CD4-positive, alpha-beta T cell treated with Interleukin-2 at 100 ng/mL for 4 hours (primary cell): ENCODE measurements at places on chromosomes 4 and X.
A peak's percentile ranks its signal among the peaks of the same experiment; 100 is the strongest.

- DNase-seq, result no peak
Measured at GRCh38 chr4:43843501-43843900, 605.1 kb downstream of the KCTD8 start.

DNA sequence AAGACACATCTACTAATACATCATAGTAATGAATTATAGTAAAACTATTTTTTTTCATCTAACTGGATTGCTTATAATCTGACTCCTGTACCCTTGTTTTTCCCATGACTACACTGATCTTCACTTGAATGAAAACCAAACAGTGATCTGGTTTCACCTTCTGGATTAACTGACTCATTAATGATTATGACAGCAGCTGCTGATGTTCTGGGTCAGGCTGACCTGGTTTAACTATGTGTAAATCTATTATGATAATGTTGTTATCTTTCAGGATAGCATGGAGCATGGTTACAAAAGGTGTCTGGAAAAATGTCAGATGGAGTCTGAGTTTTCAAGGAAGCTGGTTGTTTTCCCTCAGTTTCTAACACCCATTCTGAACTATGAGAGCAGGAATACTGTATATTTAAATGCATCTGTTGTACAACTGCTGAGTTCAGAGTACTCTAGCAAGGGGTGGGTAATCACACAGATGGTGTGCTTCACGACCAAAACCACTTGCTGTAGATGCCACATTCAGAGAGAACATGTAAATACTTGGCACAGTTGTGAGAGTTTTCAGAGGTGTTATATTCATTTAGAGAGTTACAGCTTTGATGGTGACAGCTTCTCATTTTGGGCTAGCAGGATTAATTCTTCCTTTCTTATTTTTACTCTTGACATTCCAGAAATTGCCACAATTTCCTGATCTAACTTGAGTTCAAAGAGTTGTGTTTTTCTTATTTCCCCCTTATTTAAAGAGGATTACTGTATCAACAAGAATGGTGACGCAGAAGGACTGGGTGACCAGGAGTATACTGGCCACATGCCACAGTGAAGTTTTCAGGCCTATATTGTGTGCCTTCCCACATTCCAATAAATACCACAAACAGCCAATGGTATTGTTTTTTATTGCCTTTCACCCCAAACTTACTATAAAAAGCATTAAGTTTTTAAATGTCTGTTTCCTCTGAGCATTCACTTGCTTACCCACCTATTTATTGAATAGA lies 249.7 kb upstream of the TET2 start:
- no peak for DNase-seq

DNA sequence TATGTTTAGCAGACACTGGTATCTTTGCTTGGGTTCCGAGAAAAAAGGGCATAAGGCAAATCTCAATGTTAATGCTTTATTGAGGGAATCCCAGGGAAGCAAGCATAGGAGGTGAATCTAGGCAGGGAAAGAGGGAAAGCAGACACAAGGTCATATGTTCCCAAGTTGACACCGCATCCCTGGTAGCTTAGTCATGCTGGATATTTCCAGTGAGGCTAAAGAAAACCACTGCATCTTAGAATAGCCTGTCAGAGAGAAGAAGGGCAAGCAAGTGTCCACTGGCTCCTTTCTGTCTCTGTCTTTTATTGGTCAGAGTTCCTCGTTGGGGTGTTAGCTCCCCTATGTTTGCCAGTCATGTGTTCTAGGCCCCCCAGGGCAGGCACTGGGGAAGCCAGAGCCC lies 104.7 kb downstream of the NKX6-1 start:
- no peak for DNase-seq

DNA sequence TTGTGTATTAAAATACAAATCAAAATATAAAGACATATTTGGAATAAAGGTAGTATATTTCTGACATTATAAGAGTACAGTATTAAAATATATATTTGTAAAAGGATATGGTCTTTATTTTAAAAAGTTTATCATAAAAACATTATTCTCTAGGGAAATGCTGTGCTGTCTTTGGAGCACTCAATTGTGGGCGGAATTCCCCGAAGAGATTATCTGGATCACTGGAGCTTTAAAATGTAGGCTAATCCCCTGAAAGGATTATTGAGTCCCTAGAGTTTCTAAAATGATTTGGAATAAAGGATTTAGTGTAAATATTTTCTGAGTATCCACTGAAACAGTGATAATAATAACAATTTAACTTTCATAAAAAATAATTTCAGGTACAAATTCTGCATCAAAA lies 1239.4 kb downstream of the TECRL start:
- DNase-seq, result no peak

GRCh38 chrX:123673813-123674212 lies 59.0 kb downstream of the THOC2 start:
- no peak for DNase-seq

DNA sequence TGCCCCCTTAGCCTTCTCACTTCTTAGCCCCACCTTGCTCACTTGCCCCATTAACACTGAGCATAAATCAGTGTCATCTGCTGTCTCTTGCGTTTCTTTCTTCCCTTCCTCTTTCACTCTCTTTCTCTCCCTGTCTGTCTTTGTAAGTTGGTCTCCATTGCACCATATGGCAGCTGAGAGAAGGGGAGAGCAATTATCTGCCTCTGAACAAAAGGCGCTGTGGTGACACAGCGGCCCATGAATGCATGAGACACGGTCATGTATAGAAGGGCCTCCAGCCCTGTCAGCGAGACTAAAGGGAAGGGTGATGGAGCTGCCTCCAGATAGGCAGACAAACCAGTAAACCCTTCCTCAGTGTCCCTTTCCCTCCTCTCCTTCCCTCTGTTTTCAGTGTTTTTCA lies 88.8 kb upstream of the PCDH18 start:
- no peak for DNase-seq

GRCh38 chr4:174714393-174715211 lies 114.4 kb downstream of the GLRA3 start:
- peak; percentile 9 for DNase-seq
